ENCODE measurements at places on chromosomes 11 and 22. TPM values are rescaled to one million over a fixed set of nuclear protein-coding genes. Genes with fewer than 3 reads are reported as not detected.

WNT11 gene
- total RNA-seq: 27.7 TPM

GGT5 gene
- total RNA-seq: 68.5 TPM

MYRF gene
- not detected for total RNA-seq

SLC5A12 gene
- not detected for total RNA-seq

PLEKHA7 gene
- 15.3 TPM for total RNA-seq

ALG9 gene
- 38.2 TPM for total RNA-seq

SMARCB1 gene
- total RNA-seq: 37.7 TPM

VPREB3 gene
- total RNA-seq: not detected

OR2AT4 gene
- total RNA-seq: not detected

LMF2 gene
- 76.3 TPM for total RNA-seq

C11orf97 gene
- not detected for total RNA-seq

INPP5J gene
- total RNA-seq: not detected

MUC5AC gene
- total RNA-seq: not detected

RAB6A gene
- total RNA-seq: 96.9 TPM

AGBL2 gene
- 0.22 TPM for total RNA-seq

RIBC2 gene
- not detected for total RNA-seq

CDKN1C gene
- total RNA-seq: 116 TPM

SAA1 gene
- total RNA-seq: 714 TPM

SLC43A3 gene
- 84.8 TPM for total RNA-seq

APOBEC3A gene
- total RNA-seq: 0.75 TPM

LRRC10B gene
- total RNA-seq: 0.22 TPM

GRM5 gene
- total RNA-seq: not detected

OR10A2 gene
- total RNA-seq: not detected

BEST1 gene
- total RNA-seq: 8.8 TPM

HEPN1 gene
- not detected for total RNA-seq

PRSS23 gene
- total RNA-seq: 14.8 TPM

MISFA gene
- total RNA-seq: 5.3 TPM

BMAL1 gene
- total RNA-seq: 53.9 TPM

OR6A2 gene
- 0.33 TPM for total RNA-seq

AP5B1 gene
- total RNA-seq: 30.0 TPM

MSANTD4 gene
- 30.9 TPM for total RNA-seq

CRYBB3 gene
- total RNA-seq: not detected

MEI1 gene
- total RNA-seq: 13.6 TPM

BAIAP2L2 gene
- total RNA-seq: 2.3 TPM

CYB5R2 gene
- total RNA-seq: 12.6 TPM

UBE2L3 gene
- 28.4 TPM for total RNA-seq

CADM1 gene
- 9.3 TPM for total RNA-seq

STIM1 gene
- 41.5 TPM for total RNA-seq

SCGB1C1 gene
- not detected for total RNA-seq

NFAM1 gene
- total RNA-seq: 6.6 TPM

SCGB1D2 gene
- not detected for total RNA-seq

INS gene
- not detected for total RNA-seq

MSANTD2 gene
- total RNA-seq: 23.9 TPM

OR8J1 gene
- total RNA-seq: not detected

OR4A47 gene
- not detected for total RNA-seq

HMOX1 gene
- 27.3 TPM for total RNA-seq

NPTXR gene
- 4.9 TPM for total RNA-seq

POU2AF3 gene
- 1.8 TPM for total RNA-seq

OAF gene
- total RNA-seq: 35.2 TPM

PDE3B gene
- total RNA-seq: 165 TPM

MS4A6E gene
- total RNA-seq: 3.7 TPM

UBQLN3 gene
- 0.17 TPM for total RNA-seq

Measured in subcutaneous adipose tissue (tissue), 4 donors.